ENCODE measurements at places on chromosomes 5 and 9. TPM values are rescaled to one million over a fixed set of nuclear protein-coding genes. Genes with fewer than 3 reads are reported as not detected.

LPAR1 gene
- 29.0 TPM for total RNA-seq

GABRA1 gene
- total RNA-seq, result not detected

IFNA13 gene
- not detected for total RNA-seq

SKP1 gene
- total RNA-seq, result 222 TPM

ADCY2 gene
- total RNA-seq, result not detected

MLANA gene
- total RNA-seq, result not detected

IRX2 gene
- total RNA-seq, result 32.3 TPM

AGXT2 gene
- not detected for total RNA-seq

BSPRY gene
- total RNA-seq, result not detected

SLC12A7 gene
- 2.1 TPM for total RNA-seq

COL27A1 gene
- total RNA-seq, result 10.2 TPM

ANKRD18B gene
- total RNA-seq, result 1.8 TPM

All from hair follicular keratinocyte (primary cell).